NCI-H510A treated with DMSO at 0.1 percent for 48 hours (cell line): ENCODE measurements at places on chromosomes 11 and 22.

DNA sequence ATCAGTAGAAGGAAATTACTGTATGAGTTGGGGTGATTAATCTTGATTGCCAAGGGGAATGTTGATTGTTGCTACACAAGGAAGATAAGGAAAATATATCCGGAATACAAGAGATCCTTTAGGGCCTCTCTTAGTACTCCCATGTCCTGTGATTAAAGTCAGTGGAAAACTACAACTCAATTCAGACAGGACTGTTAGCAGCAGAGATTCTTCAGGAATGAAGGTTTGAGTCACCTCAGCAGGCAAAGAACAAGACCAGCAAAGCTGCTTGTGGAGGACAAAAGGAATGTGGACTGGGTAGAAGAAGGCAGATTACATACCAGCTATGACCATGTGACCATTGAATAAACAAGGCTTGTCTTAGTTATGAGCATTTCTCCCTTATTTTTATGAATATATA, 478.2 kb downstream of the BUD13 start:
- DNase-seq = no peak

GRCh38 chr22:33438273-33438672, 380.1 kb upstream of the SYN3 start:
- DNase-seq = peak; percentile 4

DNA sequence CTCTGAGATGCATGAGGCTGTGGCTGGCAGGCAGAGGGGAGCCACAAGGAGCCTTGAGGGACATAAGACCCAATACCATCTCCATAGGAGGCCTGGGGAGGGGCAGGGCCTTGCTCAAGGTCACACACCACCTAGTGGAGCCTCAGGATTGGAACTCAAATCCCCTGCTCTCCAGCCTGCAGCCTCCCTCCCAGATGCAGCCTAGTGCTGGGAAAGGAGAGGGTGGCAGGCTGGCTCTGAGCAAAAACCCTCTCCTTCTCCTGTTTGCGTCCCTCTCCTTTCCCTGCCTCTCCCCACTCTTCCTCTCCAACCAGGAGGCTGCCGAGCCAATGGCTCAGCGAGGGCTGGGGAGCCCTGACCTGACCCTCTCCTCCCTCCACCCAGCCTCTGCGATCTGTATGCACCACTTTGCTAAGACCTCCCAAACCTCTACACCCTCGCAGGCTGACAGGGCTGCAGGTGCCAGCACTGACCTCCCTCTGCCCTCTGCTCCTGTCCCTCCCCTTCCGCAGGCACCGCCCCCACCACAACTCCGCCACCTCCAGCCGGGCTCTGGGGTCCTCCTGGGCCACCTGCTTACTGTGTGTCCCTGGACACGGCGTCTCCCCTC, 14.7 kb downstream of the IGLL1 start:
- peak; percentile 11 for DNase-seq

GRCh38 chr22:28711341-28711740, 30.3 kb downstream of the CHEK2 start:
- DNase-seq = no peak
